ENCODE measurements at places on chromosomes 11 and 22.

GRCh38 chr22:26767351-26768155 is 110.2 kb downstream of the MIAT start:
- DNase-seq, result no peak

DNA sequence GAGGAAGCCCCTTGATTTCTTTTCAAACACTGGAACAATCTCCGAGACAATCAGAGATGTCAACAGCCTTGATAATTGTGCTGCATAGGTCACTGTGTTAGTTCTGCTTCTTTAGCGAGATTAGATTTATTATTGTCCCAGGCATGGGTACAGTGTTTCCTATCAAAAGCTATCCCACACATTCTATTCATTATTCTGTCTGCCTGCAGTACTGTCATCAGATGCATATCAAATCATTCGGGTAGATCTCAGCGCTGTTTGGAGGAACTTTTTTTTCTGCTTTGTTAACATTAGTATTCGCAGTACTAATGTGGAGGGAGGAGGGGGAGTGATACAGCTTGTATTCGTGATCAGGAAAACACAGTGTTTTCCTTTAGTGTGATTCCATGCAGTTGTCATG is 208.0 kb downstream of the C11orf91 start:
- DNase-seq, result no peak

DNA sequence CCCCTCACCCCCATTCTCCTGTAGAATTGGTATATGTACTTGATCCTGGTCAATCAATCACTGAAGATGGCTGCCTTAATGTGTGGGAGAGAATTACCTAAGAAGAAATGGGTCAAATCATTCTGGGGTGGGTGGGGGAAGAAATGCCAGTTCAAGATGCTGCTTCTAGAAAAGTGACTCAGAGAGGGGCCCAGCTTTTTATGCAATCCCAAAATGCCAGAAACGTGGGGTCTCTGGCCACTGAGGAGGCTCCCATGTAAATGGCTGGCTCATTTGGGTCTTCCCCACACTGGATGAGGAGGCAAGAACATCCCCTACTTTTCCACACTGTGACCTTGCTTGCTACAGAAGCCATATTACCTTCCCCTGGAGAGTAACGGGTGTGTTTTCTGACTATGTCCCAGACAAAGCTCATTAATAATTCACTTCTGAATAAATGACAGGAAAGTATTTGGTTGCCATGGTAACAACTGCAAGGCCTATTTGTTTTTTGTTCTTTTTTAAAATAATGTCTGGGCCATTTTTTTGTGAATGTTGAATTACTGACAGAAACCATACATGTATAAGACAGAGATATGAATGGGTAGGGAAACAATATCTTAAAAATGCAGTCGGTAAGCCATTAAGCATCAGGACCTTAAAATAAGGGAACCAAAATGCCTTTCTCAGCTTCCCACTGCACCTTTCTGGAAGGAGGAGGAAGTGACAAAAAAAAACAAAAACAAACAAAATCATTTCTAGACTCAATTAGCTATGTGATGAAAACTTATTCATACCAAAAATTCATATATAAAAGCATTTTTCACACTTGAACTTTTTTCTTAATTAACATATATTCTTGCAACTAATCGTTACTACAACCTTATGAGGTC is 32.0 kb downstream of the SLC1A2 start:
- DNase-seq, result no peak

DNA sequence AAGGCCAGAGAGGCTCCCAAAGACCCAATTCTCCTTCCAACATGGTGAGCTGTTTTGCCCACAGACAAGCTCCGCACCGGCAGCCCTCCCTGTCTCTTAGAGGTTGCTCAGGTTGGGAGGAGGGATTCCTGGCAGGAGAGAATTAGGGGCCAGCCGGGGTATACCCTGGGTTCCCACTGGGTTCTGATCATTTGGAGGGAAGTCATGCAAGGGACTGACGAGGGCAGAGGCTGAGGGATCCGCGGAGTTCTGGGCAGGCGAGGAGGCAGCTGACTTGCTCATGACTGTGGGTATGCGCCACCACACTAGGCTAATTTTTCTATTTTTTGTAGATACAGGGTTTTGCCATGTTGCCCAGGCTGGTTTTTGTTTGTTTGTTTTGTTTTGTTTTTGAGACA is 4.6 kb downstream of the ST3GAL4 start:
- DNase-seq, result no peak

DNA sequence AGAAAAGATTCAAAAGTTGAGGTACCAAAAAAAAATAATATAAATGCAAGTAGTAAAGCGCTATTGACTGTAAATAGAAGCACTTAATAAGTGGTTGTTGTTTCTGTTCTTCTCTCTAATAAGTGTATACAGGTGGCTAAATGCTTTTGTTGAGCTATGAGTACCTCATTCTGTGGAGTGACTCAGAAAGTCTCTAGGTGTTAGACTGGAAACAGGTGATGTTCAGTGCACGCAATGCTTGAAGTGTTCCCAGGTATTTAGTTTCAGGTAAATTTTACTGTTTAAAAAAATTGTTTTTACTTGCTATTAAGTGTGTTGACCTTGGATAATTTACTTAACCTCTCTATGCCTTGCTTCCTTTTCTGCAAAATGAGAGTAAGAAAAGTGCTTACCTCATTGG is 24.2 kb downstream of the POU2AF3 start:
- no peak for DNase-seq

DNA sequence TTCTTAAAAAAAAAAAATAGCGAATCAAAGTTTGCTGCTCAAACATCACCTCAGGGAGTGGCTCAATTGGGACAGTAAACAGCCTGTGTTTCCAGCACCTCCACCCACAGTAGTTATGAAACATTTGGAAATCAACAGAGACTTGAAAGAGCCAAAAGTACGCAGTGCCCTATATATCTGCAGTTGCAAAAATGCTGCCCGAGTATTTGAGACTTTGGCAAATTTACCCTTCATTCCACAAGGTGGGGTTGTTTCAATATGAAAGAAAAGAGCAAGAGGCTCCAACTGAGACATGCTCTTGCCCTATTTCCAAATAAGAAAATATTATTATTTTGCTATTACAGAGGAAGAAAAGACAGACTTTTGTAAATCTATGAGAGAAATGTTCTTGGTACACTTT is 851.1 kb upstream of the RAG2 start:
- no peak for DNase-seq

DNA sequence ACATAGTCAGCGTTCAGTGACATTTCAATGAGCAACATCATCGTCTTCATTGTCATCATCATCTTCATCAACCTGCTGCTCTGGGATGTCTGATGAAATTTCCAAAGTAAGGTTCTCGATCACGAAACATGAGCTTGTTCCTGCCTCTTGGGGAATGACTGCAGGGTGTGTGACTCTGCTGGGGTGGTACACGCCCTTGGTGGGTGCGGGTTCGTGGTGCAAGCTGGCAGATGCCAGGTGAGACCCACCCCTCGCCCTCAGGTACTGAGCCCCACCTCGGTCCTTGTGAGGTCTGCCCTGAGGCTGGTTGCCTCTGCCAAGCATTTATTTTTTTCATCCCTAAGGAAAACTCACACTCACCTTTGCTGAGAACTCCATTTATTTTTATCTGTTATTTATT is 1389.2 kb downstream of the TBC1D22A start:
- no peak for DNase-seq

DNA sequence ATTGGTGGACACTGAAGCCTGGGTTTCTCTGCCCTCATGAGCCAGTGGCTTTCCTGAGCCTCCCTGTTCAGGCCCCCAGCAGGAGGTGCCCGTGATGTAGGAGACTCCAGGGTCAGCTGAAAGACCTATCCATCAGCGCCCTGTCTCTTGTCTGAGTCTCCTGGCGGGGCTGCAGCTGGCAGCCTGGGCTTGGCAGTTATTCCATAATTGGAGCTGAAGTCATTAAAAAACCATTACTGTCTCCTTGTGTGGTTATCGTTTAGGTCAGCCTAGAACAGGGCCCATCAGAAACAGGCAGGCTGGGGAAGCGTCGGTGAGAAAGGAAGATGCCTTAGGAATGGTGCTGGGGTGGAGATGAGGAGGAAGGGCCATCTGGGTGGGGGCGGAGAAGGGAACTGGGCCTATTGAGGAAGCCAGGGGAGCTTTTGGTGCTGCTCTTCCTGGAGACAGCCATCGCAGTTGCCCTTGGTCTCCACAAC is 5.0 kb downstream of the TUB start:
- DNase-seq, result no peak

- DNase-seq, result no peak
These were observed 14.2 kb downstream of the KCNJ4 start for GRCh38 chr22:38440747-38441350.

- no peak for DNase-seq
These were observed 17.1 kb downstream of the LTO1 start for GRCh38 chr11:69657911-69658625.

- no peak for DNase-seq
These were observed 5.5 kb downstream of the KRTAP5-2 start for GRCh38 chr11:1592628-1593027.

- no peak for DNase-seq
These were observed 38.9 kb downstream of the RELT start for GRCh38 chr11:73414977-73415651.

GRCh38 chr11:27926981-27927481 is 180.9 kb downstream of the KIF18A start:
- DNase-seq, result no peak

DNA sequence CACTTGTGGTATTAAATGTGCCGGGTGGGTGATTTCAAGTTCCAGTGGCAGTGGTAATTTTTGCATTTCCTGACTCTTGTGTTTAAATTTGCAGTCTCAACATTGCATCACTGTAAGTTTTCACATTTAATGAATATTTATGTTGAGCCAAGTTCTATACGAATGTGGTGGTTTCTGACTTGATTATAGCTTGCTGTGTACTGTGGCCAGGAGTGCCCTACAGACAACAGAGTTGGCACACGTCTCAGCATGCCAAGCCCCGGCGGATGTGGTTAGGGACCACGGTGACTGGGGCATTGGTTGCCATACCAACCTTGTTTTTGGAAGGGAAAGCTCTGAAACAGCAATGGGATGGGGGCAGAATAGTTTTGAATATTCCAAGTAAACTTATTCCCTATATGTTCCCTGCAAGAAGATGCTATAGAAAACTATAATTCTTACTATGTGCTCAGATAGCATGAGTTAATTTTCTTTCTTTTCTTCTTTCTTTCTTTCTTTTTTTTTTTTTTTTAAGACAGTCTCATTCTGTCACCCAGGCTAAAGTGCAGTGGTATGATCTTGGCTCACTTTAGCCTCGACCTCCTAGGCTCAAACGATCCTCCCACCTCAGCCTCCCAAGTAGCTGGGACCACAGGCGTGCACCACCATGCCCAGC is 16.0 kb downstream of the ZNRF3 start:
- DNase-seq, result peak; percentile 22

GRCh38 chr22:38353142-38353629 is 36.0 kb upstream of the CSNK1E start:
- DNase-seq, result no peak

- no peak for DNase-seq
These were observed 2.7 kb downstream of the NEAT1 start for GRCh38 chr11:65425105-65425970.

- DNase-seq, result no peak
These were observed 202.0 kb downstream of the PGR start for GRCh38 chr11:100927579-100927978.

- no peak for DNase-seq
These were observed at the start of gene CELSR1 for GRCh38 chr22:46537225-46537945. TSS of gene CELSR1 (minus strand) at chr22:46537620. CDS start at chr22:46537170, 450 bp downstream.

DNA sequence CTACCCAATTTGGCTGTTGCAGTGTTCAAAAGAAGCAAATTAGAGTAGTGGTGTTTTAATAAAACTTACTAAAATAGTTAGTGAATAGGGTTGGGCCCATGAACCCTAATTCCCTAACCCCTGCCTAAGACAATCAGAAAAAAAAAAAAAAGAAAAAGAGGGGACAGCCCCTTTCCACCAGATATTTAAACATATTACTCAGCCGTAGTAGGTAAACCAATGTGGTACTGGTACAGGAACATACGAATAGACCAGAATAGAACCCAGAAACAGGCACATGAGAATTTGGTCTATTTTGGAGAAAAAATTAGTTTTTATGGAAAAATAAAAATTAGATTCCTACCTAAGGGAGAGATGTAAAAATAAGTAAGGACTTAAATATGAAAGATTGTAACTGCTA is 38.6 kb downstream of the MMP7 start:
- no peak for DNase-seq

DNA sequence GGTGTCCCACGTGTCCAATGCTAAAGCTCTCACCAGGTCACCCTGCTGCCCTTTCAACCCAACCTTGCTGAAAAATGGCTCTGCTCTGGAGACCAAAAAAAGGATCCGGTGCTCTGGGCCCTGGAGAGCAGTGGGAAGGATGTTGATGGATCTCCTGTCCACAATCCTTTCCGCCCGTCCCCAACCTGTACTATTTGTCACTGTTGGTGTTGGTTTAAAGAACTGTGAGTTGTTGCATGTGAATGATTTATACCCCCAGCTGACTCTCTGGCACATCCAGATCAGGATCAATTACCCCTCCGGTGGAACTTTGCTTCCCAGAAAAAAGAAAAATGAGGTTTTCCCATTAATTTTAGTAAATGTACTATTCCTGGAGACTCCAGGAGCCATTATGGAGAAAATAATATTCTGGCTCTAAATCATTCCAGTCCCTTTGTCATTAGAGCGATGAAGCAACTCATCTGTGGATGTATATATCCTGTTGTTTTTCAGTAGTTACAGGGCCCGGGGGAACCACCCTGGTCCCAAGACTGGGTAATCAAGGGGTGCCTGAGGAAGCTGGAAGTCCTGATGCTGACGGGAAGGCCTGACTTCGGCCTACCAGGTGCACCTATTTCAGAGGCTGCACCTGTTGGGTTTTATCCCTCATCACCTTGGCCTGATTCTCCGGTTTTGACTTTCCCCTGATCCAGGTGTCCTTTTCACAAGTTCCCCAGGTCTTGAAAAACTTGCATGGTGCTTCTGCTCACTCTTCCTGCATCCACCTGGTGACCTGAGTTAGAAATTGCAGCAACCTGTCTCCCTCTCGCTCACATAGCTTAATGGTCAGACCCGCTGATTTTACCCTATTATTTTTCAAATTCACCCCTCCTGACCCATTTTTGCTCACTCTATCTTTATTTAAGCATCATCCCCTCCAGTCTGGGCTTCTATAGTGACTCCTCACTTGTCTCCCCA is 209.2 kb upstream of the SEZ6L start:
- no peak for DNase-seq

GRCh38 chr11:32952421-32952820 is 59.8 kb downstream of the QSER1 start:
- no peak for DNase-seq

- DNase-seq, result no peak
These were observed 54.2 kb downstream of the EXT2 start for GRCh38 chr11:44149651-44150050.

- no peak for DNase-seq
These were observed 19.6 kb downstream of the FGF3 start for GRCh38 chr11:69799582-69799981.

DNA sequence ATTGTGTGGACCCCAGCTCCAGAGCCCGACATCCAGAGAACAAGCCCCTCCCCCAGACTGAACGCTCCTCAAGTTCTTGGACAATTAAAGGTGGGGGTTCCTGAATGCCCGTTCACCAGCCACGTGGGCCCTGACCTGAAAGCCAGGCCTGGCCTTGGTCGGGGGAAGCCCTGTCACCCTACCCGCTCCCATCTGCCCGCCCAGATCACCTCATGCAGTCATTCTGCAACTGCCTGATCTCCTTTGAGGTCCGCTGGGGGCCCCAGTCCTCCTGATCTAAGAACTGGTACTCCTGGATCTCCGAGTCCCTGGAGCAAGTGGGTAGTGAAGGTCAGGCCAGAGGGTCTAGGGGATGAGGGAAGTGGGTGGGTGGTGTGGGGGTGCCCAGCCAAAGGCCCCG is 9.1 kb upstream of the NAALADL1 start:
- DNase-seq, result no peak

GRCh38 chr11:83722392-83723119 is 436.4 kb upstream of the CCDC90B start:
- no peak for DNase-seq
